ENCODE measurements at places on chromosomes 1 and 21. TPM values are rescaled to one million over a fixed set of nuclear protein-coding genes. Genes with fewer than 3 reads are reported as not detected.
A peak's percentile ranks its signal among the peaks of the same experiment; 100 is the strongest.

DNA sequence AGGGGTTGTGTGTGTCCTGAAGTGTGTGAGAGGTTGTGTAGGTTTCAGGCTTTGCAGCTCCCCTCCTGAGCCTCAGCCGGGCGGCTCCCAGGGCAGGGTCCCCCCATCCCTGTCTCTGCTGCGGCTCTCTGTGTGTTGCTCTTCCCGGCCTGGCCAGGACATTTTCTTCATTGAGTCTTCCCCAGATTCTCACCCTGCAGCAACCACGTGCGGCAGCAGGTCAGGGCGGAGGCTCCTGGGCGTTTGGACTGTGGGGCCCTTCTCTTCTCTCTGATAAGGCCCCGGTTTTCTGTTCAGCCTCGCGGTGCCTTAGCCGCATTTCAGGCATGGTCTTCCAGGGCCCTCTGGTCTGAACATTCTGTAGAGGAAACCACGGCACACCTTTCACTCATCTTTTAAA is 1.8 kb upstream of the TCP10L start:
- no peak for DNase-seq

DNA sequence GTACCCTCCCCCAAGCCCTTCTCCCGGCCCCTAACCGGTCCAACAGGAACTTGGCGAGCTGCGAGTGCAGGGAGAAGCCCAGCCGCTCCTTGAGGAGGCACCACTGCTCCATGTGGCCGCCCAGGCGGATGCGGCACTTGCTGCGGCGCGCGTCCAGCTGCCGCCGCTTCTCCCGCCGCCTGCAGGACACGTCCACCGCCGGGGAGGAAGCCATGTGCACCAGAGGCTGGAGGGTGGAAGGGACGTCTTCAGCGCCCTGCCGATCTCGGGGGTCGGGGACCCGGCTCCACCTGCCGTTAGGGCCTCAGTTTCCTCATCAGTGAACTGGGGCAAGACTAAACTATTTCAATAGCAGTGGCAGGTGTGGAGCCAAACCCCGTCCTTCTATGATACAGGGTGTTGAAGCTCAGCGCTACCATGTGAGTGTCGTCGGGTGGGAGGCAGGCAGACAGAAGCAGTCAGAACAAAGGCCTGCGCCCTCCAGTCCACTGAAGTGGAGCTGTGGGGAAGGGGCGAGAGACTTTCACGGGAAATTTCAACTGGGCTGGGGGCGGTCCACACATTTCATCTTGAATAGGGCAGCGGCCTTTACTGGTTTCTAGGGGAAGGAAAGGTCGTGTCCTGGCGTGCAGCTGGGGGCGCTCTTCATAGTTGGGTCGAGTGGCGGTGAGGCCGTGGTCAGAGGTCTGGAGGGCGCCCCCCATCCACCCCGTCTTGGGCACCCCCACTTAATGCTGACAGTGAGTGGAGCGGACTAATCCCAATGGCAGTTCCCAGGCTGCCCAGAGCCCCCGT is 592 bp downstream of the ZNF692 start:
- peak; percentile 93 for DNase-seq

Gene YOD1
- total RNA-seq = 19.2 TPM

Gene SUSD4
- total RNA-seq = 0.07 TPM

DNA sequence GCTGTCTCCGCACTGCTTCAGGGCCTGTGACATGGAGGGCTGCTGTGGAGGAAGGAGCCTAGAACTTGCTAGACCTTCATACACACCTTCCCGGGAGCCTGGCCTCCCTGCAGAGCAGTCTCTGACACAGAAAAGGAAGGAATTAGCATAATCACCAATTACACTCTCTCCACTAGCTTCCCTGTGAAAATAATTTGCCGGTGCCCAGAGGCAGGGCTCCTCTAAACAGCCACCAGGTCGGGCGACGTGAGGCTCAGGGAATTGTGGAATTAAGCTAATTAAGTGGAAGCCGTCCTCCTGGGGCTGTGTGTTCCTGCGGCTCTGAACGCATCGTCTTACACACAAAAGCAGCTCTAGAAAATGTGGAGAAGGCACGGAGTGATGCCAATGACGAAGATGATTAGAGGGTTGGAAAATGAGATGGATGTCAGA is 82.6 kb downstream of the NENF start:
- peak; percentile 60 for DNase-seq

Gene GUCA2B
- total RNA-seq = not detected

Gene GREM2
- total RNA-seq = 0.15 TPM

Measured in H7 (cell line).